RPMI7951 (cell line): ENCODE measurements at places on chromosomes 7 and 10. TPM values are rescaled to one million over a fixed set of nuclear protein-coding genes. Genes with fewer than 3 reads are reported as not detected.

DNA sequence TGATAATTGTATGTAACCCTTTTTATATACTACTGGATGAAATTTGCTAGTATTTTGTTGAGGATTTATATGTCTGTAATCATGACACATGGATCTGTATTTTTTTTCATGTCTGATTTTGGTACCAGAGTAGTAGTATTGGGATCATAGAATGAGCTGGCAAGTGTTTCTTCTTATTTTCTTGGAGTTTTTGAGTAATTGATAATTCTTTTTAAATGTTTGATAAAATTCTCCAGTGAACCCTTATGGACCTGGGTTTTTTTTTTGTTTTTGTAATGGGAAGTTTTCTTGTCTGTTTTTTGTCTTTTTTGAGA lies 28.4 kb downstream of the ZNF33A start:
- DNase-seq, result no peak

DNA sequence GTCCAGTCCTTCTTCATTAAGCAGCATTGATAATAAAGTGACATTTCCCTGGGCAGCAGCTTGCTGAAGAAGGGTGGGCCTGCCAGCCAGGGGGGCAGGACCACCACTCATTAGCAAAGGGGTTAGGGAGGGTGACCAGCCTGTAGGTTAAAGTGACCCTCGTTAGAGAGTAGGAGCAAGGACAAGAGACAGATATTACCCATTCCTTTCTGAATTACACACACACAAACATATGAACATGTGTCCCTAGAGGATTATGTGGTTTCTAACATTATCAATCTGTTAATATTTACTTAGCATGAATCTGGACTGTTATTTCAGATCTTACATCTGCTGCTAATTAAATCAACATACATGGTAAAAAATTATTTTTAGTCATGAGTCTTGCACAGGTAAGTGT lies 88.9 kb downstream of the CTTNBP2 start:
- DNase-seq, result no peak

DNA sequence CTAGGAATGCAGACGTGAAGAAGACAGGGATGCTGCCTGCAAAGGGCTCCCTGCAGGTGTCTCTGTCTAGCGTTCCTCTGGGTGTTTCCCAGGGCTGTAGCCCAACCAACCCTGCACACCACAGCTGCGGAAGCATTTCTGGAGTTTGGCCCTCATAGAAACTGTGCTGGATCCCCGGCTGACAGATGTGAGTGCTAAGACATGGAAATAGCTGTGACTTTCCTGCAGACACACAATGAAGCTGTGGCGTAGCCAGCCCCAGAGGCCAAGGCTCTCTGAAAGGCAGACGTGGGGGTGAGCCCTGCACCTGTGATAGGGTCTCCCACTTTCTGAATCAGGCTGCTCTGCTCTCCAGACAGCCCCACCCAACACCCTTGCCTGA lies 44.8 kb downstream of the ADCYAP1R1 start:
- DNase-seq, result no peak

- peak; percentile 57 for DNase-seq
Measured at GRCh38 chr10:98366062-98366530, 48.9 kb downstream of the PYROXD2 start.

- DNase-seq, result no peak
Measured at GRCh38 chr10:129707406-129708388, 240.7 kb downstream of the MGMT start.

DNA sequence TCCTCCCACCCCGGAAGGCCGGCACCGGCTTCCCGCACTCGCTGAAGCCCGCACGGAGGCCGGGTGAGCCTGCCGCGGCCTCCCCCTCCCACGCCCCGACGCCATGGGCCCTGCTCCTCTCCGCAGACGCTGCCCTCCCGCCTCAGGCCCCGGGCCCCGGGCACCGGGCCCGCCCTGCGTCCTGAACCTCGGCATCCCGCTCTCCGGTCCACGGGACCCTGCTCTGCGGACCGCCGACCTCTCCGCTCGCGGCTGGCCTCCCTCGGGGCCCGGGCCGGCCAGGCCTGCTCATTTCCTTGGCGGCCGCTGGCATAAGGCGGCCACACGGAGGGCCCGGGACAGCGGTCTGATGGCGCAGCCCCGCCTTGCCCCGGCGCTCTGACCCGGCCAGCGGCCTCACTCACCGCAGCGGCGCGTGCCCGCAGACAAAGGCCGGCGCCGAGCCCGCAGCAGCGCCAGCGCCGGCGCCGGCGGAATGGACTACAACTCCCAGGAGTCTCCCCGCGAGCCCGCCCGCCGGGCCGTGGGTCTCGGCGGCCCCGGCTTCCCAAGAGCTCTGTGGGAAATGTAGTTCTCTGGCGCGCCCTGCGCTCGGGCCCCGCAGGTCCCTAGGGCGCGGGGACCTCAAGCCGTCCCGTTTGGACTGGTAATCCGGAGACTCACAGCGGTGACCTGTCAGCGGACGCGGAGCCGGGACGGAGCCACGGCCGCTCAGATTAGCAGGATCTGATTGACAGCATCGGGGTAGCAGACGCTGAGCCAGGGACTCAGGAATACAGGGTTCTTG lies at the start of gene ZNF32:
ZNF32 (minus strand) TSS at position 484 of the 787 bp plus-strand sequence. CDS start 2,748 bp downstream, outside the sequence.
- DNase-seq, result peak; percentile 83

DNA sequence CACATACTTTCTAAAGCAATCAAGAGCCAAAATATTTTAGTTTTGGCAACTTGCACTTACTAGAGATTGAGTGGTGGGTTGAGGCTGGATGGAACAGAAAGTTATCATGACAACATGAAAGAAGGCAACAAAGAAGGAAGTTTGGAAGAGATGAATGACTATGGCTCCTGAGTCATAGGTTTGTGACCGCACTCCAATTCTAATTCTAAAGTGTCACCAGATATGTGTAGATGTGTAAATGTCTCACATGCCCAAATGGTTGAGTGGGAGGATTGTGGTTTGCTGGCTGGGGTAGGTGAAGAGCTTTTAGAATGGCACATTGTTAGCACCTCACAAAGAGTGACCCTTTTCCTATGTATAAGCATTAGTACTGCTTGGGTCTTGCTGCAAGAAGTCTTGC lies 20.2 kb downstream of the TAS2R16 start:
- peak; percentile 4 for DNase-seq

- no peak for DNase-seq
Measured at GRCh38 chr7:86648169-86648568, 4.5 kb downstream of the GRM3 start.

DNA sequence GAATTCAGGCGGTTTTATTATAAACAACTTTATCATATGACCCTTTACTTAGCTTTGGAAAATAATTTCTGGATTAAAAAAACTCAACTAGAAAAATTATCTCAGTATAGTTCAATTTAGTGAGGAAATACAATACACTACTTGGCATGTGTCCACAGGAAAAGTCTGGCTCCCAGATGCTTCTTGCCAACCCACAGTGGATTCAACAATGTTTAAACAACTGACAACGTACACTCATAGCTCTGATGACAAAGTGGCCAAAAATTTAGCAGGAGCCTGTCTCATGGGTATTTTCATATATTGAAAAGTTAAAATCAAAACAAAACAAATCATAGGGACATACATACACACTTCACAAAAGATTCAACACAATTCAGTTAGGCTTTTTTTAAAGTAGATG lies 158.8 kb downstream of the SKAP2 start:
- peak; percentile 96 for DNase-seq

DNA sequence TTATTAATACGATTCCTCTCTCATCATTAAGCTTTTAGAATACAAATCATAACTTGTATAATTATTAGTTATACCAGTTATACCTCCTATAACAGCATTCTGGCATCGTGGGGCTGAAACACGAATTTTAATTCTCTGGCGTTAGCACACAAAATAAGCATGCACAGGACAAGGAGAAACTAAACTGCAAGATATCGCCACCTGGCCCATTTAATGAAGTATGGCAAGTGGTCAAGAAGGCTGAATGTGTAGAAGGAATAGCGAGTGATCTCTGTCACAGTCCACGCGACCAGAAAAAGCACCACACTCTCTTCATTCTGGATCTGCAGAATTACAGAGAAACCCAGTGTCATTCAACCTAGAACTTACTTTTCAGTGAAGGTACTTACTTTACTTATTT lies 18.1 kb downstream of the HACD1 start:
- DNase-seq, result peak; percentile 38

DNA sequence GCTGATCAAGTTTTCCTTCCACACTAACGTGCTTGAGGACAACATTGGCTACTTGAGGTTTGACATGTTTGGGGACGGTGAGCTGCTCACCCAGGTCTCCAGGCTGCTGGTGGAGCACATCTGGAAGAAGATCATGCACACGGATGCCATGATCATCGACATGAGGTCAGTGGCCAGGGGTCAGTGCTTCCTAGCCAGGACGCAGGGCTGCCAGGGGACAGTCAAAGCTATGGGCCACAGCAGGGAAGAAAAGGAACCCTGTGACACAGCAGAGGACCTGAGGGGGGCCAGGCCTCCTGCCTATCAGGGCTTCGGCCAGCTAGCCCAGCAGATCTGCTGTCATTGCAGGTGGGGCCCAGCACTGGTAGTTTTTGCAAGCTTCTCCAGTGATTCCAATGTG lies 5.2 kb downstream of the RBP3 start:
- no peak for DNase-seq

DNA sequence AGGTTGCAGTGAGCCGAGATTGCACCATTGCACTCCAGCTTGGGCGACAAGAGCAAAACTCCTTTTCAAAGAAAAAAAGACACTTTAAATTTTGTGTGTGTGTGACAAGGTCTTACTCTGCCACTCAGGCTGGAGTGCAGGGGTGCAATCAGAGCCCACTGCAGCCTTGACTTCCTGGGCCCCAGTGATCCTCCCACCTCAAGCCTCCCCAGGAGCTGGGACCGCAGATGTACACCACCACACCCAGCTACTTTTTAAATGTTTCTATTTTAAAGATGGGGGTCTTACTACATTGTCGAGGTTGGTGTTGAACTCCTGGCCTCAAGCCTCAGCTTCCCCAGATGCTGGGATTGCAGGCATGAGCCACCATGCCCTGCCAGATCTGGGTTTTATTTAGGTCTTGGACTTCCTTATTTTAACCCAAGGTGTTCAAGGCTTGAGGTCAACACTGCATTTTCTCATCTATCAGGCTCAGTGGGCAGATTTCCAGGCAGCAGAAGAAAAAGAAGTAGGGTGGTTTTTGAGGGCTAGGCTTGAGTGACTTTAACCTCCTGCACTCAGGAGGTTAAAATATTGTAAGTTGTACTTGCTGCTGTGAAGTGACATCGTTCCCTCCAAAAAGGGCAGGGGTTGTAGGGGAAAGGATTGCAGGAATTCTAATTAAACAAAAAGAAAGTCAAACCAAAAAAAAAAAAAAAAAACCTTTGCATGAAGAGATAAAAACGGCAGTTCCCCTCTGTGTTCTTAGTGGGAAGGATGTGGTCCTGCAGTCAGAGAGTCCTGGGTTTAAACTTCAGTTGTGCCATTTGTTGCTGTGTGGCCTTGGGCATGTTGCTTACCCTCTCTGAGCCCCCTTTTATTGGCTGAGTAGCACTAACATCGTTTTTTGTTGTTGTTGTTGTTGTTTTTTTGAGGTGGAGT lies 71.5 kb downstream of the CARD11 start:
- no peak for DNase-seq

GRCh38 chr7:80060218-80060806 lies 74.3 kb upstream of the GNAI1 start:
- DNase-seq, result peak; percentile 36

- DNase-seq, result no peak
Measured at GRCh38 chr7:84469034-84469433, 274.4 kb upstream of the SEMA3A start.

DNA sequence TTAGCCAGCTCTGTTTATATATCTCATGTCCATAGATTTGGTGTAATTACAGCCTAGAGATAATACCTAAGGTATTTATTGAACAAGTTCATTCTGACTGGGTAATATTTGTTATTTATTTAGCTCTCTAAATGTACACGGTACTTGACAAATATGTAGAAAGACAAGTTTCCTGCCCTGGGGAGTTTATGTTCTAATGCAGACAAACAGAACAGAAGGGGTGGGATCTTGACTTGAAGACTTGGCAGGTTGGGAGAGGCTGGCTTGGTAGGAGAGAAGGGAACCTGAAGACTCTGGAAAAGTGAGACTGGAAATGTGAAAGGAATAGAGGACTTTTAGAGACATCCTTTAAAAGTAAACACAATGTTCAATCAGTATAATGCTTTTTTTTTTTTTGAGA lies 97.7 kb upstream of the CDK6 start:
- DNase-seq, result no peak

DNA sequence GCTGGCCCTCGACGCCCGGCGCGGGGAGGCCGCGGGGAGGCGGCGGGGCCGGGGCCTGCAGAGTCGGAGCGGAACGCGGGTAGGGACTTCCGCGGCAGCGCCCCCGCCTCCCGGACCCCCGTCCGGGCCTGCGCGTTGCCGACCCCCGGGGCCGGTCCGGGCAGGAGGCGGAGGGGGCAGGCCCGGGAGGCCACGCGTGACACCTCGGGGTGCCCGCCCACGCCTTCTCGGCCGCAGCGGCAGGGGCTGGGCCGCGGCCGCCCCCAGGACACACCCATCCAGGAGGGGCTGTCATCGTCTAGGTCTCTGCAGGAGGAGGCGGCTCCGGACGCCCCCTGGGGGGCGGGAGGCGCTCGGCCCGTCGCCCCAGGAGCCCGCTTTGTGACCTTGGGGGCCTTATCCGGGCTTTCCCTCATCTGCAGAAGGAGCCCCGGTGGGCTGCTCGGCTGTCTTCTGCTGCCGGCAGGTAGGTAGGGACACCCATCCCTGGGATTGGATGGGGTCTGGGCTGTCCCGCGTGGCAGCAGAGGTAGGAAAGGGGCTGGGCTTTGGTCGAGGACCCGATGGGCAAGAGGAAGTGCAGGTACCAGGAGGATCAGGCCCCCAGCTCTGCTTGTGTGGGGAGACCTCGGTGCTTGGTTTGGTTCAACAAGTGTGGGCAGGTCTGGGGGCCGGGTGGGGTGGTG lies 569 bp downstream of the ZNF316 start:
- peak; percentile 43 for DNase-seq

GRCh38 chr7:1555046-1555812 lies 776 bp downstream of the TMEM184A start:
- peak; percentile 94 for DNase-seq

DNA sequence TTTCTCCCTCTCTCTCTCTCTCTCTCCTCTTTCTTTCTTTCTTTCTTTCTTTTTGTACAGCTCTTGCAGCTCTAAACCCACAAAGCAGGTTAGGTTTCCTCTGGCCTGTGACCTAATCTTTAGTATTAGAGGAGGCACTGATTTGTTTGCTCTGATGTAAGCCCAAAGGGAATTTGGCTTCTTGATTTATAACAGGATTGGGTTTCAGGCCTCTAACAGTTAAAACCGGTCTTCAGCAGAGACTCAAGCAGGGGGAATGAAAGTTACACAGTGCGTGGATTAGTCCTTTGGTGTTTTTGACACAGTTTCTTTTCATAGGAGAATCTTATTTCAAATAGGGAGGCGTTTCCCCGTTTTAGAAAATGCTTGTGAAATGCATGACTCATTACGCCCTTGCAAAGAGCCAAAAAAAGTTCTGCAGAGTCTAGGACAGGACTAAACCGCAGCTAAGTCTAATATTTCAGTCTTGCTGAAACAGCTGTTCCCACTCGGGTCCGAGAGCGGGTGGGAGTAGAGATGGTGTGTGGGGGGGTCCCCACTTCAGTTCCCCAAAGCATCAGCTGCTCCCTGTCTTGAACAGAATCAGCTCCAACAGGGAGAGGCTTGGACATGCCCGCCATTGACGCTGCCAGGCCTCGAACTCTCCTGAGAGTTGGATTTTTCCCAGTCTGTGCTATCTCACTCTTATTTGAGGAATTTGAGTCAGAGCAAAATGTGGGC lies 296.5 kb upstream of the PITRM1 start:
- DNase-seq, result peak; percentile 97

The OPN4 gene
- total RNA-seq, result not detected in 2 replicates

The SPACDR gene
- 0.39 TPM in 1 of 2 replicates, not detected in the other for total RNA-seq

The PPP1R3C gene
- total RNA-seq, result not detected in 2 replicates

The POLR2J gene
- 78.0 and 95.6 TPM in 2 replicates for total RNA-seq

The ARHGEF5 gene
- 1.1 and 1.4 TPM in 2 replicates for total RNA-seq

The C10orf62 gene
- 0.10 TPM in 1 of 2 replicates, not detected in the other for total RNA-seq

The AKR1C4 gene
- not detected in 2 replicates for total RNA-seq

The BMPER gene
- 3.0 and 7.2 TPM in 2 replicates for total RNA-seq

The MYO1G gene
- under 0.01 TPM in 1 of 2 replicates, not detected in the other for total RNA-seq

The GNG11 gene
- 264 and 265 TPM in 2 replicates for total RNA-seq

The TLX1 gene
- not detected in 2 replicates for total RNA-seq
